ENCODE measurements at places on chromosomes 16 and 17.
A peak's percentile ranks its signal among the peaks of the same experiment; 100 is the strongest.

- no peak for DNase-seq
These were observed 507.5 kb upstream of the HSBP1 start for GRCh38 chr16:83300326-83300725.

- DNase-seq, result no peak
These were observed 17.4 kb downstream of the CA4 start for GRCh38 chr17:60167065-60167741.

- DNase-seq, result no peak
These were observed 17.6 kb downstream of the MYOCD start for GRCh38 chr17:12683299-12683698.

DNA sequence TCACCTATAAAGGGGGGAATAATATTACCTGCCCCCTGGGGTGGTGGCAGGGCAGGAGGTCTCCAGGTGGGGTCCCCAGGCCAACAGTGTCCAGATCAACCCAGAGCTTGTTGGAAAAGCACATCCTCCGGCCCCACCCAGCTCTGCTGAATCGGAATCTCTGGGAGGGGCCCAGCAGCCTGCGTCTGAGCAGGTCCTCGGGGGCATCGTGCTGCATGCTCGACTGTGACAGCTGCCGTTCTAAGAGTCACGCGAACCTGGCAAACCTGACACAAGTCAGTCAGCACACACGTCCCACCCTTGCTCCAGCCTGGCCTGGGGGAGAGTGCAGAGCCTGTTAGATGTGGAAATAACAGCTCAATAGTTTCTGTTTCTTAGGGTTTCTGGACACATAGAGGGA is 72.3 kb downstream of the CRISPLD2 start:
- DNase-seq, result no peak

DNA sequence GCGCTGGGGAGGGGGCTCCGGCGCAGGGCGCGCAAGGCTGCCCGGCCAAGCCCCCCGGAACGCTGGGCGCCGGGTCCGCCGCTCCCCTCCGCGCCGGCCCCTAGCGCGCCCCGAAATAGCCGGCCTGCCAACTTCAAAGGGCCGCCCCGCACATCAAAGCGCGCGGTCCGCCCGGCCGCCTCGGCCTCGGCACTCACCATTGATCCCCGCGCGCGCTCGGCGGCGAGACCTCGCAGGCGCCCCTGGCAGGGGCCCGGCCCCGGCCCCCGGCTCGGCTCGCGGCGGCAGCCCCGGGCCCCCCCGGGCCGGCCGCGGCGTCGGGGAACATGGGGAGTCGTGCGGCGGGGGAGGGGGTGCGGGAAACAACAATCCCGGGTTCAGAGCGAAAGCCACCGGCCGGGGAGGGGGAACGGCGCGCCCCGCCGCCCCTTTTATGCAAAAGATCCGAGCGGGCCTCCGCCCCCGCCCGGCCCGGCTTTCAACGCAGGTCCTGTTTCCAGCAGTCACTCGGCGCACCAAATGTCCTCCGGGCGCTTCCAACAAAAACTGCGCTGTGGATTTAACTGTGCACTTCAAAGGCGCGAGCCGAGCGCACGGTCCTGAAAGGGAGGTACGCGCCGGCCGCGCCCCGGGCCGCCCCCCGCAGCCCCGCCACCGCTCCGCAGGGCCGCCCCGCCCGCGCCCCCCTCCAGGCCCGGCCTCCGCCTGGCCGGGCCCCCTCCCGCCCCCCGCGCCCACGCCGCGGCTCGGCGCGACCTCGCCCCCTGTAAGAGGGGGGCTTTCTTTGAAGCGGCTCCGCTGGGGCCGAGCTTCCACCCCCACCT is 608 bp downstream of the AXIN2 start:
- DNase-seq, result peak; percentile 32

GRCh38 chr16:67055712-67056487 is 27.0 kb downstream of the CBFB start:
- DNase-seq, result no peak

DNA sequence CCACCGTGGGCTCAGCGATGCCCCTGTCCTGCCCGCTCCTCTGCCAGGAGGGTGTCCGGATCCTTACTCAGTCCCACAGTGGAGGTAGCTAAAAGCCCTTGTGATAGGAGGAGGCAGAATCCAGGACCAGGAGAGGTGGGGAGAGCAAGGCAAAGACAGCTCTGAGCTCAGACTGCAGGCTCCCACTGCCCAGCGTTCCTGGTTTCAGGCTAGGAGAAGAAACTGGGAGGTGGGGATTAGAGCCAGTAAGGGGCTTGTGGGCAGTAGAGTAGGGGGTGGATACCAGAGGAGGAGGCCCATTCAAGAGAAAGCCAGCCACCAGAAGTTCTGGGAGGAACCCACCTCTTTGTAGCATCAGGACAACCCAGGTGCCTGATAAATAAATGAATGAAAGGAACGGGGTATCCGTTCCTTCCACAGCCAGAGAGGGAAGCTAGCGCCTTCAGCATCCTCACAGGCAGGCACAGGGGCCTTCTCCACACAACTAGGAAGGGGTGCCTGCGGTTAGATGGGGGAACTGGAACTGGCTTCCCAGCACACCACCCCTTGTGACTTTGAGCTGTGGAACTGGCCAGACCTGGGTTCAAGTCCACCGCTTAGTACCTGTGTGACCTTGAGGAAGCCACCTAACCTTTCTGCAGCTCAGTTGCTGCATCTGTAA is 2.3 kb downstream of the IL21R start:
- DNase-seq, result no peak
